GM23338 (cell line): ENCODE measurements at places on chromosomes 7 and 10.

DNA sequence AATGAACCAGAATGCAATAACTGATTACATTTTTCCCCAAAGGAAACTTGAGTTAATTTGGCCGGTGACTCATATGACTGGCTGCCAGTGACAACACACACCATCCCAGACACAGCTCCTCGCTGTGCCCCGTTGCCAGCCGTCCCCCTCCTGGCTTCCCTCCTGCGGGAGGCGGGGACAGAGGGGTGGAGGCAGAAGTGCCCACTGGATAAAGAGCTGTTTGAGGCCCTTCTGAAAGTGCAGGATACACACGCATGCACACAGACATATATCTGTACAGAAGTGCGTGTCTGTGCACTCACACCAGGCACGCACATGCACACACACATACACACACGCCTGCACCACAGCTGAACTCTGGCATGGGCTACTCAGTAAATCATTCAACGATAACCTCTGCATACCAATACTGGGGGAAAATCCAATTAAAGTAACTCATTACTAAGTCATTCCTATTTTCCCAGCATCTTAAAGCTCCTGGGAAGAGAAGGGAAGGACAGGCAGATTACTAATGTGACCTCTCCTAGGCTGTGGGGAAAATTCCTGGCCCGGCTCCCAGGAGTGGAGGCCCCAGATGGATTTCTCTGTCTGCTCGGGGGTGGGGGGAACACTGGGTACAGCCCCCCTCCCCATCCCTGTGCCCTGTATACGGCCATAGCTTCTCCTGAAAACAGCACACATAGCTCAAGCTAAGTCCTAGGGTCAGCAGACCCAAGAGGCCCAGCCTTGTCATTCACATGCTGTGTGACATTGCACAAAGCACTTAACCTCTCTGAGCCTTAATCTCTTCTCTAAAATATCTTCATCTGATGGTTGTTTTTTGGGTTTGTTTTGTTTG lies 52.3 kb upstream of the MYL10 start:
- DNase-seq = no peak

GRCh38 chr7:69272101-69272500 lies 326.2 kb upstream of the AUTS2 start:
- no peak for DNase-seq

GRCh38 chr10:51915031-51915542 lies 215.7 kb upstream of the CSTF2T start:
- DNase-seq = peak; percentile 63

DNA sequence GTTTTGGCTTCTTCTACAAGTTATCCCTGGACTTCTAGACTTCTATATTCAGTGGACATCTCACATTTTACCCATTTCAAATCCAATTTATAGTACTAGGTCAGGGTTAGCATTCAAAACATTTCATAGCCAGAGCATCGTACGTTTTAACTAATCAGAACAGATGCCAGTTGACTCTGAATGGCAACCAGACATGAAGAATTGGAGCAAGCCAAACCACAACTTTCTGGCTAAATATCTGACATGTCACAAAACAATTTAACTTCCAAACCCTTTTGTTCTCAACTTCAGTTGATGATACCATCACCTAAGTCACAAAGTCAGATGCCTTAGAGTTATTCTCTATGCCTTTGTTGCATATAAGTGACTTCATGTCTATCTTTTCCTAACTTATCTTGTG lies 1105.7 kb downstream of the XPNPEP1 start:
- DNase-seq = no peak

DNA sequence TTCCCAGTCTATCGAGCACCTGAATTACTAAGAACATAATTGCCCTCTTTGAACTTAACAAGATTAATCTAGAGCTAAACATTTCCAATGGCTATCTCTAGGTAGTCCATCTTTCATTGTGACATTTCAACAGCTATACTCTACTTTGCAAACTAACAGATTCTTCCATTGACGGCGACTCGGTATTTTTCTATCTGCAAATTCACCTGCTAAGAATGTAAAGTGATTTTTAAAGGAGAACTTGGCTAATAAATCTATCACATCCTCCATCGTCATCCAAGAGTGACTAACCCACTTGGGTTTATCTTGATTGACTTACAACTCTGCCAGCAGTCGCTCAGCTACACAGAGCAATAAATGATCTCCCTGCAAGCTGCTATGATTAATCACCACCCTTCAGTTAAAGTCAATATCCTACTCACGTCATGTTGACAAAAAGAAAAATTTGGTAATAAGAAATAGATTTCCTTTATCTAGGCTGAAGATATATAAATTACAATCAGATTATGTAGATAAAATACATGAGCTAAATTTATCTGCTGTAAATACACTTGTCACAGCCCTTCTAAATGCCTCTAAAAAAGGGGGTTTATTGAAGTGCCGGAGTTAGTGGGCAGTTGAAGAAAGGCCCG lies 99.5 kb downstream of the SFMBT2 start:
- no peak for DNase-seq

DNA sequence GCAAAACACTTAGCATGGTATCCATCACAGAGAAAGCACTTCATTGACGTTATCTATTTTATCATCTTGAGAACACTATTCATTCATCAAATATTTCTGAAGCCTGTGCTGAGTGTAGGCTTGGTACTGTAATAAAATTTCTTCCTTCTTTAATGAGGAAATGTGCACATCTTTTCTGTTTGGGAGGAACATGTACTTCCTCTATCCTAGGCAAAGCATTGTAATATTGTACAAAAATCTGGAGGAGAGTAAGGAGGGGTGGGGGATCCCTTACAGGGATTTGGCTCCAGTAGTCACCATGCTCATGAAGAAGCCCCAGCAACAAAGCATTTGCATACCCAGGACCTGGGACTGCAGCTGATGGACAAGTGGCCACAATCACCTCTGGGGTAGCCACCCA lies 39.9 kb upstream of the SORCS3 start:
- DNase-seq = no peak

DNA sequence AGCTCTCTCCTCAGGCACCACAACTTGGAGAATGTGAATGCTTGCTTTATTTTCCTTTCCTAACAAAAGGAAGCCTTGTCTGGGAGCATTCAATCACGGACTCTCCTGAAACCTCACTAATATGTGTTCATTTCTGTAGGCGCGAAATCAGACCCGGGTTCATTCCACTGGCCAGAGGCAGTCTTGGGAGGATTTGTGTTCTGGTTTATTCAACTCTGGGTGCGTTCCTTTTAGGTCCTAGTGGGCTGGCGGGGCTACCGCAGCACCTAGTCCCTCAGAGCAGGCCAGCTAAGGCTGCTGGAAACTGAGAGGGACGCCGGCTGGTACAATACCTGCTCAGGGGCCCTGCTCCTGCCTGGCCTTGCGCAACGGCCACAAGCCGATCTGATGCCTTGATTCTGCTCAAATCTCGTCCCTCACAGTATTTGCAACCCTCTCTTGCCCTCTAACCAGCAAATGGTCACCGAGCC lies 7.5 kb downstream of the HOXA4 start:
- peak; percentile 54 for DNase-seq

DNA sequence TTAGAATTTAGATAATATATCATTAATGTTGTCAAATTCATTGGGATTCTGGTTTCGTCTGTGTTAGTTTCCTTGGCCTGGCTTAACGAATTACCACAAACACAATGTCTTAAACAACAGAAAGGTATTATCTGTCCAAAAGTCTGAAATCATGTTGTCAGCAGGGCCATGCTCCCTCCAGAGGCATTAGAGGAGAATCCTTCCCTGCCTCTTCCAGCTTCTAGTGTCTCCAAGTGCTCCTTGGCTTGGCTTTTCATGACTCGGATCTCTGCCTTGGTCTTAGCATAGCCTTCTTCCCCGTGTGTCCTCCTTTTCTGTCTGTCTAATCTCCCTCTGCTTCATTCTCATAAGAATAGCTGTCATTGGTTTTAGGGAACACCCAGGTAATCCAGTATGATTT lies 482.5 kb downstream of the SEMA3D start:
- peak; percentile 21 for DNase-seq
